GF-D8 (cell line): ENCODE measurements at places on chromosomes 16 and 17.

DNA sequence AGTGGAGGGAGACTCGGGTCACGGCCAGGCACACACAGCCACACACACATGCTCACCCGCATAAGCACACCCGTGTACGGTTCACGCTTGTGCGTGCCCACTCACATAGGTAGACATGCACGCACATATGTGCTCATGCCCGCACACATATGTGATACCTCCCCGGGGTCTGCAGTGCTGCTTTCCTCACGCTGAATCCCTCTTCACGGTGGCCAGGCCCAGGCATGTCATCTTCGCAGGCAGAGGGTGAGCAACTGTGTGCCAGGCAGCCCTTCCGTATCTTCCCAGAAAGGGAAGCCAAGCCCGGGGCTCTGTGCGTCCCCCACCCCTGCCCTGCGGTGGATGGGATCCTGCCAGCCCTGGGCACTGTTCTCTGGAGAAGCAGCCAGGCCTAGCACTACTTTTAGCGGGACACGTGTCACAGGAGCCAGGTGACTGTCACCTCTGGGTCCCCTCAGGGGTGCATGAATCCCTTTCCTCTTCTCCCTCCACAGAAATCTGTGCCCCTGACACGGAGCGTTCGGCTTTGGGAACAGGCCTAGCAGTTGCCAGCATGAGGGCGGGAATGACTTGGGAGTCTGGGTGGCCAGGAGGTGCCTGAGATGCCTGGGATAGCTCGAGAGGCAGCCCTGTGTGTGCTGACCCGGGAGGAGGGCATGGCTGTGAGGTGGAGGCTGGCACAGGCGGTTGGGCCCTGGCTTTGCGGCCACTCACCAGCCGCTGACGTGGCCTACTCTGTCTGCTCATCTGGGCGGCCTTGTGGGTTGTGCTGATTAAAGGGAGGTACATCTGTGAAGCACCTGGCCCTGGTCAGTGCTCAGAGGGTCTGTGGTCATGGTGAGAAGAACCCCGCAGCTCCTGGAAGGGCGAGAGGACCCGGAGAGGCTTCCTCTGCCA is 47.5 kb downstream of the BAIAP2 start:
- DNase-seq: no peak

DNA sequence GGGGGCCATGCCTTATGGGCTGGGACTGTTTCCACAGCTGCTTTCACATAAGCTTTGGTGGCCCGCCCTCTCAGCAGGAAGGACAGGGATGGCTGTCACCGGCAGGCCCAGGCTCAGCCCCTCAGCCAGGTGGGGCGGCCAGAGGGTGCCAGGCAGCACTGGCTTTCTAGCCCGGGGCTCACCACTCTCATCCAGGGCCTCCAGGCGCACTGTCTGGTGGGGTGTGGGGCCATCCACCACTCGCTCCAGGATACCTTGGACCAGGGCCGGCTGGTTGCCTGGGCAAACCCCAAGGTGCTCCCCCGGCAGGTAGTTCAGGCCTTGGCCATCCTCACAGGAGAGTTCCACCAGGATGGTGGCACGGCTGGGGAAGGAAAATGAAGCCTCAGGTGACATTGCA is 35.0 kb downstream of the NOS2 start:
- no peak for DNase-seq

DNA sequence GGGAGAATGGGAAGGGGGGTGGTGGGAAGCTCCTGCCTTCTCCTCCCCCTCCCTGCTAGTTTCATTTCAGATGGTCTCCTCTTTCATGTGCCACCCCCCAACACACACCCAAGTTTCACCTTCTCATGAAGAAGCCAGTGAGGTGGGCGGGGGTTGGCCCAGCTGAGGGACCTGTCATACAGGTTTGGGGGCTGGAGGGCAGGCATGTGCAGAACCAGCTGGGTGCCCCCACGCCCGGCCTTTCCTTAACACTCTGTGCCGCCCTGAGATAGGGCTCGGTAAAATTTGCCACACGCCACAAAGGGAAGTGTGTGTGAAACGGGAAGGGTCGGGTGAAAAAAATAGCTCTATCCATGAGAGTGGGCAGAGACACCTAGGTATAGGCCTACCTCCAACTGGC is 57.4 kb downstream of the PIPOX start:
- no peak for DNase-seq

DNA sequence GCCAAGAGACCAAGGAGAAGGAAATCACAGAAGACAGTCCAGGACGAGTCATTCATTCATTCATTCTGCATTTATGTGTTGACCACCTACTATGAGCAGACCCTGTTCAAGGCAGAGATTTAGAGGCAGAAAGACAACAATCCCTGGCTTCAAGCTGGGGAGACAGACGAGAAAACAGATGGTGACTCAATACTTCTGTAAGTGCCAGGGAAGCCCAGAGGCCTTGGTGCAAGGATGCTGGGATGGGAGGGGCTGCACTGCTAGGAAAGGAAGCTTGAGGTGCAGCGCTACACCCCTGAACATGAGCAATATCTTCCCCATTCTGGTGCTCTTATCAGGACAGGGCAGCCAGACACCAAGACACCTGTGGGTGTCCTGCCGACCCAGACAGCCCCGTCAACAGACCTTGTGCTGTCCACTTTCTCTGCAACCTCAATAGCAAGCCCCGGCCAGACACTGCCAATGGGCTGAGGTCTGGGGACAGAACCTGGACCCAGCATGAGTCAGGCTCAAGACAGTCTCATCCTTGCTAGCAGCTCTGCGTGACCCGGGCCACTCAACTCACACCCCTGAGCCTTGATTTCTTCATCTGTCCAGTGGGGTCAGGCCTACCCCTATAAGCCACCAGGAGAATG is 163.5 kb downstream of the COPRS start:
- DNase-seq: no peak

DNA sequence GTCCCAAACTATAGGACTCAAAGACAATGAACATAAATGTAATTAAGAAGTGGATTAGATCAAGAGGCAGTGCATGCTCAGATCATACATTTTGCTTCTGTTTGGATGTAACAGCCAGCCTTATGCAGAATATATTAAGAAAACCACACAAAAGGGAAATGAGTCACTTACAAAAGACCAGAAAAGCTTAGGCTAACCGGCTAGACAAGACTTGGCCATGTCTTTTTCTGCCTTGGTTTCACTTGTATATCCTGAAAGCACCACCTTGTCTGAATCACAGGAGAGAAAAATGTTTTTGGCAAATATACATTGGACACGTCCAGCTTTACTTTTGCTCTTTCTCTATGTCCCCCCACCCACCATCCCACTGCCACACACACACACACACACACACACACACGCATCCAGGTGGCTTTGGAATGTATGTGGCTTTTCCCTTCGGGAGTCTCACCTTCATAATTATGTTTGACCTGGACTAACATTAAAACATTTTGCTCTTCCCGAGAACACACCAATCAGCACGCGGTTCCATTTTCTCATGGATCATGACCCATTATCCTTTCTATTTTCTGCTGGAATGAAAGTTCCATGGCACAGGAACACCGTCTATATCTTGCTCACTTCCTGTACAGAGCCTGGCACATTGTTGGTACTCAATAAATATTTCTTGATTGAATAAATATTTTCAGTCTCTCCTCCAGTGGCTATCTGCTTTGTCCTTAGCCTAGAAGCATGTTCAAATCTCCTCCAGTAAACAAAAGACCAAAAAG is 64.6 kb downstream of the CDK5R1 start:
- no peak for DNase-seq

GRCh38 chr16:47622451-47623176 is 161.5 kb downstream of the PHKB start:
- DNase-seq: no peak

DNA sequence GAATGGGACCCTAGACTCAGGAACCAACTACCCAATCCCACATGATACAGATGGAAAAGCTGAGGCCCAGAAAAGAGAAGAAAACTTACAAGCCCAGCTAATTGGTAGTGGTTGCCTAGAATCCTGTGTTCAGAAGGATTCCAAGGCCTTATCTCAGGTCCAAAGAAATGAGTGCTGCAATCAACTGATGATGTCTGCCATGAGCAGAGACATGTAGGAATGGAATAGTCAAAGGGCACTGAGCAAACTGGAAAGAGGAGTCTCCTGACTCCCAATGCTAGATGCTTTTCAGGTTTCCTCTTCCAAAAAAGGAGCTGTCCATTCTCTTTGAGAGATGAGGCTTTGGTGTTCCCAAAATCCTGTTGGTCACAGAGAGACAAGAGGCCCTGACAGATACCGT is 210.6 kb downstream of the ZNF423 start:
- DNase-seq: no peak

DNA sequence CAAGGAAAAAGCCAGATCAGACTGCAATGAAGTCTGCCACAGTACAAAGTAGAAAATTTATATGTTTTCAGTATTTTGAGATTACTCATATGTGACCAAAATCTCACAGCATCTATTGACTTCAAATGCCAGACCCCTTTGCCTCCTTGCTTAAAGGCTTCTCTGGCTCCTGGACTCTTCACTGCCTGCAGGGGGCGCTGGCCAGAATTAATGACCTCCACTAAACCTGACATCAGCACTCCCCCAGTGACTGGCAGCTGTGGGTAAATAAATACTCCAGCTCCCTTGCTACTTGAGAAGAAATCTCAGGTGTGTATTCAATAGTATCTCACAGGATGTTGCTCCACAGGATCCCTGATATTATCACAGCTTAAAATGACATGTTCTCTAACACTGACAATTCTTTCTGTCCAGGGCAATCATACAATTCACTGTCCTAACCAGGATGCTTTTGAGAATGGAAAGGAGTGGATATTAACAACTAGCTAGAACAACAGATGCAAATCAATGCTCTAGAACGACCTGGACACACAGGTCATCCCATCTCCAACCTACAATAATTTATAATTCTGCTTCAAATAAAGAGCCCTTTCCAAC is 4.0 kb downstream of the BECN1 start:
- peak; percentile 30 for DNase-seq

GRCh38 chr17:57584050-57584551 is 161.0 kb downstream of the CCDC182 start:
- no peak for DNase-seq

- DNase-seq: no peak
These were observed 34.1 kb downstream of the KSR1 start for GRCh38 chr17:27490391-27490790.

- DNase-seq: no peak
These were observed 3.6 kb upstream of the MEOX1 start for GRCh38 chr17:43665084-43665936.

DNA sequence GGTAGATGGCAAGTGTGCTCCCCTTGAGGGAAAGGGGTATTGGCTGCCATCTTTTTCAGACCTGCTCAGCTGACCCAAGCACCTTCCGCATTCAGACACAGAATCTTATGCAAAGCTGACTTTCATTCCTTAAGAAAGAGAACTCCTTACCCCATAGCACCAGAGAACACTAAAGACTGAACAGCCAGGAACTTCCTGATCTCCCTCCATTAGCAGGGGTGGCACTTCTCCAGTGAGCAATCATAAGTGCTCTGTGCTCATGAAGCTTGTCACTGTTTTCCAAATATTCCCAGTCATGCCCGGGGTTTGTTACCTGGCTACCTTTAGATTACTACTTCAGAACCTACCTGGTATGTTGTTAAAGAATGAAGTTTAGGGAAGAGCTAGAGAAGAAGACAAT is 11.9 kb downstream of the HSD17B2 start:
- no peak for DNase-seq

- DNase-seq: no peak
These were observed 34.5 kb downstream of the NACA2 start for GRCh38 chr17:61556224-61557188.

- no peak for DNase-seq
These were observed 3.8 kb downstream of the OR4D2 start for GRCh38 chr17:58170622-58171021.

DNA sequence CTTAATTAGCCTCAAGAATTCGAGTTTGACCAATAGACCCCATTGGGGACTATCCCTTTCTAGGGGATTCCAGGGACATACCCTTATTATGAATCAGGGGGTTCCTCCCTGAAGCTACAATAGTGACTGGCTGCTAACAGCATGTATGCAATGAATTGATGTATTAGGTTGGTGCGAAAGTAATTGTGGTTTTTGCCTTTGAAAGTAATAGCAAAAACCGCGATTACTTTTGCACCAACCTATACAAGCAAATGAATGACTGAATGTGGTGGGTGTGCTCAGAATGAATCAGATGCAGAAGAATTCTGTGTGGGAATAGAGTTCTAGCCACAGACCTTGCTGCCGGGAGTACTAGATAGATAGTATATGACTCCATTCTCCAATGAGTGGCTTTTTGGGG is 76.7 kb downstream of the HLF start:
- DNase-seq: no peak

GRCh38 chr16:64077242-64077641 is 1044.6 kb downstream of the CDH11 start:
- no peak for DNase-seq

DNA sequence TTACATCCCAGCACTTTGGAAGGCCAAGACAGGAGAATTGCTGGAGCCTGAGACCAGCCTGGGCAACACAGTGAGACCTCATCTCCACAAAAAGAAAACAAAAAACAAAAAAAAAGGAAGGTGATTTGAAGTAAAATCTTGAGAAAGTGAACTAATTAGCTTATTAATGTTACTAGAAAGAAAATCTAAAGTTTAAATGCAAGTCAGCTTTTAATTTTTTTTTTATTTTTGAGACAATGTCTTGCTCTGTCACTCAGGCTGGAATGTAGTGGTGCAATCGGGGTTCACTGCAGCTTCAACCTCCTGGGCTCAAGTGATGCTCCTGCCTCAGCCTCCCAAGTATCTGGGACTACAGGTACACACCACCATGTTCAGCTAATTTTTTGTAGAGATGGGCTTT is 3.5 kb upstream of the CTCF start:
- no peak for DNase-seq

- DNase-seq: no peak
These were observed 15.4 kb downstream of the TNRC6C start for GRCh38 chr17:77973953-77974352.

DNA sequence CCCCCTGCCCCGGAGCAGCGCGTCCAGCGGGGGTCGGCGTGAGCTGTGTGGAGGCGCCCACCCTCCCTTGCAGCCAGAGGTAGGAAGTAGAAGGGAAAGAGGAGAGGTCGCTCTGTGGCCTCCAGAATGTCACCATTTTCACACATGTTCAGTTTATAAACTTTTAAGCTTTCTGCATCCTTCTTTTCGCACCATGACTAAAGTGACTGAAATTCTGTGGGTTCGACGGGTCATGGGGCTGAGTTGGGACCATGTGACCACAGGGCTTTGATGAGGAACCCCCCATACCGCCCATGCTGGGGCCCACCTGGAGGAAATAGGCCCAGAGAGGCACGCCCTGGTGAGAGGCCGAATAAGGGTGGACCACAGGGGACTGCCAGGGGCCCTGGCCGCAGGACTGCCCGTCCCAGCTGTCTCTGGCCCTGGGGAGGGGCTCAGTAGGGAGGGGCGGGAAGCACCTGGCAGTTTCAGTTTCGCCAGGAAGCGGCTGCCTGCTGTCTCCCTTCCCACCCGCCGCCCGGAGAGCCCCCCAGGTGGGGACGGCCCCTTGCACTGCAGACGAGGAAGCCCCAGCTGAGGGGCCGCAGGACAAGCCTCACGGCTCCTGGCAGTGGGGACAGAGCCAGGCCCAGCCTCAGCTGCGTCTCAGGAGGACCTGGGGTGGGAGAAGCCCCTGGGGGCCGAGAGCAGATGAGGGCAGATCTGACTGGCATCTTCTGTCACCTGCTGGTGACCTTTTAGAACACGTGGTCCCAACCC is 9.0 kb downstream of the CBFA2T3 start:
- no peak for DNase-seq

- no peak for DNase-seq
These were observed 70.0 kb downstream of the C16orf78 start for GRCh38 chr16:49443576-49443975.
